Activated CD8-positive, alpha-beta memory T cell treated with anti-CD3 and anti-CD28 coated beads, Interleukin-2, amount 50 U/mL, for 48 hours (primary cell): ENCODE measurements at places on chromosomes 7 and 10.

DNA sequence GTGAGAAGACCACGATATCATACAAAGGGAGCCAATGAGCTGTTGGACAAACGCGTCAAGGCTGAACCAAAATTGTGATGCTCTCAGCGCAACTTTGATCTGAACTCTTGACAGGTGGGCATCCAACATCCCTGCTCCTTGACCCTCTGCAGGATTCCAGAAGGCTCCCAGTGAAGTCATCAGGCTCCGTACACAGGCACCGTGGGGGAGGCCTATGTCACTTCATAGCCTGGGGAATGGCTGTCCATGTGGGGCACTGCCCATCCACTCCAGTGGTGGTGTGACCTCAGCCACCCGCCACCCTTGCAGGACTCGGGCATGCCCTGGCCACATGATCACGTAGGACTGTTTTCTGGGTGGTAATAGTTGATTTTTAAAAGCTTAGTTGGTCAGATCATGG is 233.8 kb upstream of the GRB10 start:
- DNase-seq, result no peak

GRCh38 chr10:28790146-28790545 is 112.8 kb downstream of the BAMBI start:
- no peak for DNase-seq

GRCh38 chr10:22320591-22321155 is at the start of gene BMI1:
BMI1 (plus strand) TSS chr10:22321099; CDS start chr10:22326450, 5,351 bp downstream.
- peak; percentile 76 for DNase-seq

GRCh38 chr10:116848032-116848943 is 1.0 kb upstream of the ENO4 start:
- no peak for DNase-seq

GRCh38 chr10:42984035-42984610 is 92.7 kb upstream of the RET start:
- no peak for DNase-seq

DNA sequence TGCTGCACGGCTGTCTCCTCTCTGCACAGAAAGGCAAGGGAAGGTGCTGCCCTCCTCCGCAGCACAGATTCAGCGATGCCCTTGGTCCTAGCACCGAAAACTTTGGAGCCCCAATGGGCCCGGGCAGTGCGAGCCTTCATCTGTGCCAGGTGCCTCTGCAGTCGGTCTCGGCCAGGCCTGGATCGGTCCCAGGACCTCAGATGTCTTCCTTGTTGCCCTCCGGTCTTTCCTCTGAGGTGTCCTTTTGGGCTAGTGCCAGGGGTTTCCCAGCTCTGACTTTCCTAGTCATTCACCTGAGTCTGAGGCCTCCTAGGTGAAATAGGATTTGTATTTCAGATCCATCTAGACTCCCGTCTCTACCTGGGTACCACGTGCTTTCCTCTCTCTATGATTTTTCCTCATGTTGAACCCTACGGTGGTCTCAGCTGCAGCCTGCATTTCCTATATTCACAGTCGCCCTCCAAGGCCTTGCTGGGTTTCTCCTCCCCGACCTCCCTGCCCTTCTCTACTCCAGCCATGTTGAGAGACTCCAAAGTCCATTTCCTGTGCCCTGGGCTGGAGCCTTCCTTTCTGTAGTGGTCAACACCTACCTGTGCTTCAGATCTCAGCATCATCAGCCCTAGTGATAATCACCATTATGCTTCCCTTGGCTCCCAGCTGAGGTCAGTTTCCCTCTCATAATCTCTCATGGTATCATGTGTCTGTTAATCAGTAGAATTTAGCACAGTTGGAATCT is 92.0 kb upstream of the PRSS58 start:
- no peak for DNase-seq

DNA sequence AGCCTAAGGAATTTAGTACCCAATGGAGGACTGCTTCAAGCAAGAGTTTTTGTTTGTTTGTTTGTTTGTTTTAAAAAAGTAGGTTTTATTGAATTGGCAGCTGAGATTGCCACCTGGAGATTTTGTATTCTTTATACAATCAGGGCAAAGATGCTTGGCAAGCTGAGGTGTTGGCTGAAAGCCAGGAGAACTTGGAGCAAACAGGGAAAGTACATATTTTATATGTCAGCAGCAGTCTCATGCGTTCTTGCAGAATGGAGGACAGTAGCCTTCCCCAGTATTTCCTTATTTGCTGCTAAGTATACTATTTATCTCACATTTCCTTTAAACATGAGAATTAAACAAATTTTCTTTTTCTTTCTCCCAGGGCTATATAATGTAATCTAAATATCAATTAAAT is 22.6 kb upstream of the ICA1 start:
- DNase-seq, result no peak

DNA sequence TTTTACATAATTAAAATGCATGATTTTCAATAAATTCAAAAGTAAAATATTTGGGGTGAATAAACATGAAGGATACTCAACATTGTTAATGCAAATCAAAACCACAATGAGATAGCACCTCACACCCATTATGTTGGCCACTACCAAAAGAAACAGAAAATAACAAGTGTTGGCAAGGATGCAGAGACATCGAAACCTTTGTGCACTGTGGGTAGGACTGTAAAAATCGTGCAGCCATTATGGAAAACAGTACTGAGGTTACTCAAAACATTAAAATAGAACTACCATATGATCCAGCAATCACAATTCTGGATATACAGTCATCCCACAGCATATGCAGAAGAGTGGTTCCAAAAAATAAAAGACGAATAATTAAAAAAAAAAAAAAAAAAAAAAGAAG is 13.1 kb downstream of the EZH2 start:
- no peak for DNase-seq

- DNase-seq, result no peak
Measured at GRCh38 chr7:18278316-18278715, 217.2 kb upstream of the HDAC9 start.

DNA sequence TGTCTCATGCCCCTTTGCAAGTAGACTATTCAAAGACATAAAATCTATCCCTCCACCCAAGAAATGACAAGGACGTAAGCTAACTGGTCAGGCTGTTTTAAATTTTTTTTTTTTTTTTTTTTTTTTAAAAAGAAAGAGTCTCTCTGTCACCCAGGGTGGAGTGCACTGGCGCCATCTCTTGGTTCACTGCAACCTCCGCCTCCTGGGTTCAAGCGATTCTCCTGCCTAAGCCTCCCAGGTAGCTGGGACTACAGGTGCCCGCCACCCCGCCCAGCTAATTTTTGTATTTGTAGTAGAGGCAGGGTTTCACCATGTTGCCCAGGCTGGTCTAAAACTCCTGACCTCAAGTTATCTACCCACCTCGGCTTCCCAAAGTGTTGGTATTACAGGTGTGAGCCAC is 11.2 kb downstream of the TRA2A start:
- no peak for DNase-seq

DNA sequence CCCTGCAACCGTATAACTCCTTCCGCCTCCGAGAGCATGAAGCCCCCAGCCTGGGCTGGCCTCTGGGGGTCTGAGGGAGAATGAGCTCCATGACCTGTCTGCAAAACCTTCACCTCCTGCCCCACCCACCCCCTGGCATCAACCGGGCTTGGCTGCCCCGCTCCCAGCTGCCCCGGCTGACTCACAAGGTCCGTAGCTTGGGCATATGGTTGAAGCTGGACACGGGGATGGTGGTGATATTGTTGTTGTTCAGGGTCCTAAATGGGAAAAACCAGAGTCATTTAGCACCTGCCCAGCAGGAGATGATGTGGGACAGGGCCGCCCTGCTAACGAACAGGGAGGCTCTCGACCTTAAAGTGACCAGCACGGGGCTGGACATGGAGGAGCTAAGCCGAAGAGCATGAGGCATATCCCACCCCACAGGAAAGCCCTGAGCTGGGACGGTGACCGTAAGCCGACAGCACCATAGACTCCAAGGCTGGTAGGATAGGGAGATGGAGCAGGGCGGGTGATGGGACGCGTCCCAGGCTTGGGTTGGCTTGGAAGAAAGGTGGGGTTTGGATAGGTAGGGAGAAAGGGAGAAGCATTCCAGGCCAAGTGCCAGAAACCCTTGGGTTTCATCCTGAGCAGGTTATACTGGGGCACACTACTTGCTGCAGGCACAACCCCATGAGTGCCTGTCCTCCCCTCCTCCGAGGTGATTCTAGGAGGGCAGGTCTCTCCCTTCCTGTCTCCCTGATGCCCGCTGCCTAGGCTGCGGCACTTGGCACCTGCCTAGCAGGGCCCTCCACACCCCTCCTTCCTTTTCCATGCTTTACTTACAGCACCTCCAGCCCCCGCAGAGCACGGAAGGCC is 121.5 kb downstream of the SLIT1 start:
- no peak for DNase-seq

- no peak for DNase-seq
Measured at GRCh38 chr7:37315772-37316715, 132.6 kb downstream of the ELMO1 start.

DNA sequence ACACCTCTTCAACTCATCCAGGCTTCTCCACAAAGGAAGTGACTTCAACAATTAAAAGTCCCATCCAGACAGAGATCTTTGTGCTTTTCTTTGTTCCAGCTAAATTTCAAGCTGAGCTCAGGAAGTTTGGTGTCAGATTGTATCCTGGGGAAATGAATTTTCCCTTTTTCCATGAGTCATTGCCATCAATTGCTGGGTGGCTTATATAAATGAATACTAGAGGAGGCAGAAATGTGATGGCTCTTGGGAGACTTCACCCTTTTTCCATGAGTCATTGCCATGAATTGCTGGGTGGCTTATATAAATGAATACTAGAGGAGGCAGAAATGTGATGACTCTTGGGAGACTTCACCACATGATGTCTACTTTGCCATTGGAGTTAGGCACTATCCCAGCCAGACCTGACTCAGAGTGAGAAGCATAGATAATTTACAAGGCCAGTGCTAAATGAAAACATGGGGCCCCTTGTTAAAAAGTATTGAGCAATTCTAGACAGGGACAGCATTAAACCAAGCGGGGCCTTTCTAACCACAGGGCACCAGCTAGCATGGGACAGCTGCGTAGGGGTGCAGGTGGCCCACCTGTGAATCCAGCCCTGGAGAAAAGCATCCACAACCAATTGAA is 339.2 kb upstream of the PODXL start:
- no peak for DNase-seq

- no peak for DNase-seq
Measured at GRCh38 chr7:105346593-105347322, 42.0 kb downstream of the SRPK2 start.

DNA sequence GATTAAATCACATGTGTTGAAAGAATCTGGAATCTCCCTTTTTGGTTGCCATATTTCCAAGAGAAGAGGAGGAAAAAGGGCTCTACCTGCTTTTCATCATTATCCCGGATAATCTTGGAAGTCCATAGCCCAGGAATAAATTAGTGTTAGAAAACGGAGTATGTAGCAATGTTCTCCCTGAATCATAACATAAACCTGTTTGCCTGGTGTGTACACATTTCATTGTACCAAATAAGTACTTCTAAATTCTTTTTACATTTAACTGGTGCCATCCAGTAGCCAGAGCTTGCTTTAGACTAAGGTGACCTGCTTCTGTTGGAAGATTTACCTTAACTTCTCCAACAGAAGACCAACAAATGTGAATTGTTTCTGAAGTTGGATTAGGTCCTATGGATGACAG is 182.3 kb upstream of the C7orf33 start:
- no peak for DNase-seq

DNA sequence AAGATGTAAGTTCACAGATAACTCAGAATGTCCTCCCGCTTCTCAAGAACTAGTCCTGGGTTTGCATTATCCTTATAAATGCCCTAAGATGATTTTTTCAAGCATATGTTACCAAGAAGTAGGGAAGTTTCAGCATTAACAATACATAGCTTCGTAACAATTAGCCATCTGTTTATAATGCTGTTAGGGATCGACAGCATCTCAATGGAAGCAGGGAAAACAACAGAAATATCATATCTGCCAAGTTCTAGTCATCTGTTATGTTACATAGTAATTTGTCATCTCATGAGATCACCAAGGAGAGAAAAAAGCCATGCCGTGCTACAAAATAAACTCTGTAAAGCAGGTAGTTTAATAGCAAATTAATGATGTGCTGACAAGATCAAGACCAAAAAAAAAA is 731.5 kb upstream of the C7orf33 start:
- no peak for DNase-seq

DNA sequence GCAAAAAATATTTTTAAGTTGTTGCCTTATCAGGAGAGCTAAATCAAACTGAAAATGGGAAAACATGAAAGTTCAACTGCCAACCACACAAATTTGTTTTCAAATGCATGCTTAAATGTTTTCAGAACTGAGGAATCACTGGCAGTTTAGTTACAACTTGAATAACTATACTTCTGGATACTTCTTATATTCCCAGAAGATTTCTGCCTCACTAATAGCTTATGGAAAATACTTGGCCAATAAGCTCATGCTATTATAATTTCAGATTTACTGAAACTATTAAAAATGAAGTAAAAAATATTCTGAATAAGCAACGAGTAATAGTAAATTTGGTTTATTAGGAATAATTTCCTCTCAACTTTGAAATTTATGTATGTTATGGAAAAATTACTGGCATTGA is 222.2 kb downstream of the CDK14 start:
- no peak for DNase-seq

DNA sequence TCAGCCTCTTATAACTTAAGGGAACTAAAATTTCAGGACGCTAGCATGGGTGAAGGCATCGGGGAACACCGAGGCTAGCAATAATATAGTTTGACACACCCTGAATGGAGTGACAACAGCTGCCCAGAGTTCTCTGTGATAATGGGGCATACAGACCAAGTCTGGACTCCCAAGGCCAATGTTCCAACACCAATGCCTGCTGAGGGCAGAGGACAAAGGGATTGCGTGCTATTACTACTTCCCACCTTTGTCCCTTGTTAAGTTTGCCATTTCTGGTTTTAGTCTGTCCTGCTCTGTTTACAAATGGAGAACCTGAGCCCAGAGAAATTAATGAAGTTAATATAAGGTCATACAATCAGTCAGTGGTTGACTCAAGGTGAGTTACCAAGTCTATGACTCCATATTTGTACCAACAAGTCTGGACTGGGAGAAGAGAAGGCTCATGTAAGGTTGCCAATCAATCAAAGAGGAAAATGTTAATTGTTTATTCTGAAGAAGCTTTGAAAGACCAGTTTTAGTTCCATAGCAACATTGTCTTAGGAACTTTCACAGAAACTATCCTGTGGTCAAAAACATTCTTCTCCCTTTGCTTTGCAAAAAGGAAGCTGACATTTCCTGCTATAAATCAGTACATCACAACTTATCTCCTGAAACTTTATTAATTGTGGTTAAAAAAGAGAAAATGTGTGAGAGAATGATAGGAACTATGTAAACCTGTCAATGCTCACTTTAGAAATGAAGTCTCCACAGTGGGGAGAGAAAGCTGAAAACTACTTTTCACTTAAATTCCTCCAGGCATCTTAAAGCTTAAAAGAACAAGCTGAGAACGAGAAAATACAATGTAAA is 74.5 kb downstream of the CCDC6 start:
- DNase-seq, result no peak

DNA sequence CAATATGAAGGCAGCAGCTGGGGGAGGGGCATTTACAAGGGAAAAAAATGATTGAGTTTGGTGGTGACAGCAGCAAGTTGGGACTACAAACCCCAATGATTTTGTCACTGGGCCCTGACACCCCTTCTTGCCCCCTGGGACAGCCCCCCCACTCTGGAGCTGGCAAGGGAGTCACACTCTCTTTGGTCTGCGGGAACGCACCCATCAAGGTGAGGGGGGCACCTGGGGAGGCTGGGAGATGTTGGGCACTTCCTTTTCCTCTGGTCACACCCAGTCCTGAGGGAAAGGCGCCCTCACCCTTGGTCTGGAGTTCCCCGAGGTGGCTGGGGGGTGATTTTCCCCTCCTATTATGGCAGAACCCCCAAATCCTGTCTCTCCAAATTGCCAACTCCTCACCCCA is 24.4 kb downstream of the EPHB4 start:
- DNase-seq, result no peak

GRCh38 chr7:155807789-155808548 is 4.3 kb downstream of the SHH start:
- no peak for DNase-seq

- no peak for DNase-seq
Measured at GRCh38 chr10:129645487-129645886, 178.4 kb downstream of the MGMT start.
